Smooth muscle cell of the pulmonary artery (primary cell): ENCODE measurements at places on chromosomes 5 and 9. TPM values are rescaled to one million over a fixed set of nuclear protein-coding genes. Genes with fewer than 3 reads are reported as not detected.

Gene EGFLAM
- total RNA-seq: 2.9 and 13.8 TPM in 2 replicates

Gene PCDHB6
- total RNA-seq: 0.20 and 0.36 TPM in 2 replicates

Gene WHRN
- total RNA-seq: 1.6 and 3.0 TPM in 2 replicates

Gene HRH2
- 0.39 and 0.73 TPM in 2 replicates for total RNA-seq

Gene ENTPD8
- not detected in 2 replicates for total RNA-seq

Gene IQGAP2
- total RNA-seq: 2.2 and 4.0 TPM in 2 replicates

Gene PTGES2
- total RNA-seq: 75.7 and 110 TPM in 2 replicates

Gene ZNF454
- total RNA-seq: 1.9 and 2.8 TPM in 2 replicates

Gene FCN1
- total RNA-seq: not detected in 2 replicates

Gene TMC1
- 0.17 and 0.59 TPM in 2 replicates for total RNA-seq

Gene PCDHB2
- total RNA-seq: 3.6 and 4.4 TPM in 2 replicates

Gene GKAP1
- total RNA-seq: 0.50 and 0.52 TPM in 2 replicates

Gene GPR21
- 2.2 and 3.1 TPM in 2 replicates for total RNA-seq

Gene JAKMIP2
- total RNA-seq: 0.13 and 0.26 TPM in 2 replicates

Gene LTC4S
- total RNA-seq: 2.3 and 5.2 TPM in 2 replicates

Gene CCL21
- not detected in 2 replicates for total RNA-seq

Gene IFNB1
- total RNA-seq: not detected in 2 replicates

Gene PCDHB14
- total RNA-seq: 1.6 and 2.1 TPM in 2 replicates

Gene ZNF883
- 3.2 and 3.3 TPM in 2 replicates for total RNA-seq

Gene CTNNAL1
- total RNA-seq: 35.9 and 51.8 TPM in 2 replicates

Gene SLC36A3
- not detected in 2 replicates for total RNA-seq

Gene CDO1
- 10.9 and 12.5 TPM in 2 replicates for total RNA-seq

Gene SOX30
- total RNA-seq: not detected in 2 replicates

Gene AFAP1L1
- 5.5 and 14.9 TPM in 2 replicates for total RNA-seq

Gene PLPP1
- 56.3 and 79.8 TPM in 2 replicates for total RNA-seq

Gene DND1
- total RNA-seq: 0.07 and 0.13 TPM in 2 replicates

Gene SPATA31C2
- total RNA-seq: not detected in 2 replicates

Gene ANGPTL2
- 43.4 and 104 TPM in 2 replicates for total RNA-seq

Gene C5orf52
- not detected in 2 replicates for total RNA-seq

Gene ADRA1B
- 0.26 and 0.43 TPM in 2 replicates for total RNA-seq

Gene PCDH12
- 0.36 and 0.46 TPM in 2 replicates for total RNA-seq

Gene GMCL2
- not detected in 2 replicates for total RNA-seq

Gene FAXDC2
- 4.3 and 7.4 TPM in 2 replicates for total RNA-seq
